ENCODE measurements at places on chromosomes 2 and 18.

DNA sequence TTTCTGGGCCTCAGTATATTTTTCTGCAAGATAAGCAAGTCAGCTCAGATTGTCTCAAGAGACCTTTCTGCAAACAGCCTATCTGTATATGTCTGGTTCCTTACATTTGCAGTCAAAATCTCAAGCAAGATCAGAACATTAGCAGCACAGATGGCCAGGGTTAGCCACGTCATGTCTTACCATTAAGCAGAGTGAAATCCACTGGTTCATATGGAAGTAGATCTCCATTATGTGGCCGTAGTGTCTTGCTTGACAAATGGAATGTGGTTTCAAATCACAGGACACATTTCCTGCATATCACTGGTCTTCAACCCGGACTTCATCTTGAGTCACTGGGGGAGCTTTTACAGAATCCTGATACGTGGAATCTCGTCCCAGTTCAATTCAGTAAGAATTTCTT is 500.2 kb downstream of the FBXO15 start:
- no peak for DNase-seq

DNA sequence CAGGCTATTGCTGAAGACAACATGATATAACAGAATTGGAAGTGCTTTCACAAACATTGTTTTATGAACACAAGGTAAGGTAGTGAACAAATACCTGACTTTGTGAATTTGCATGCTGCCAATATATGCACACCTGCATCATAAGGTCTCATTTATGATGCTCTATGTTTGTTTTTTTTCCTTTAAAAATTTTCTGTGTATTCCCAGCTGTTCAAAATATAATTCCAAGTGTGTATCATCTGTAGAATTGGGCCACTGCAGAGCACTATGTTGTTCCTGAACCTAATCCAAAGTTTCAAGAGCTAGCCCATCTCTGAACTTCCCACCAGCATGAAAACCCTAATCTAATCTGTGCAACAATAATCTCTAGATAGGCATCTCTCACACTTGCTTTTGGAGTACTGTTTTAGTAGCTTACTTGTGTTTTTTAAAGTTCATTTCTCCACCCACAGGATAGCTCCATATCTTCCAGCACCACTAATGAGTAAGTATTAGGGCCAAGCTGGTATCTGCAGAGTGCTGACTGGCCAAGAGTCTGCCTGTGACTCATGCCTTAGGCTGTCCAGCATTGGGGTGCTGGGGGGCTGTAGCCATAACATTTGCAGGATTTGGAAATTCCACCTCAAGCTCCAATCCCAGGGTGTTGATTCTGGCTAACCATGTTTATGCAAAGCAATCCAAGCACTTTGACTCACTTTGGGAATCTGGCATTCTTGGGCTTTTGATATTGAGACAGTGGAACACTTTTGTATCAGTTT is 208.2 kb upstream of the REV1 start:
- no peak for DNase-seq

DNA sequence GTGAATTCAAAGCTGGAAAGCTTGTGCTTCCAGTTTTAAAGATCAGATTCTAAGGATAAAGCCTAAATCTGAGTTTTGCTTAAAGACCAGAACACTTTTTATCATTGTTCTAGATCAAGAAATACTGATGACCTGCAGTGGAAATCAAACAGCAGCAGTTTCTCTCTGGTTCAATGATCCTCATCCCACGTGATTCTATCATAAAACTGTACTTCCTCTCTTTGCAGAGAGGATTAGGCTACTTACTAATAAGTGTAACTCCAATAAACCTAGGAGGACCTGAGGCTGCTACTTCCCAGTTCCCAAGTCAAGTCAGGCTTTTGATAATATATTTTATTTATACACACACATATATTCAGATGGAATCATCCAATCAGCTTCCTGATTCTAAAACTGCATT is 81.9 kb downstream of the TCF4 start:
- no peak for DNase-seq

GRCh38 chr2:173258701-173259100 is 96.0 kb upstream of the CDCA7 start:
- DNase-seq: no peak

GRCh38 chr2:37683241-37683640 is 11.8 kb upstream of the CDC42EP3 start:
- no peak for DNase-seq

DNA sequence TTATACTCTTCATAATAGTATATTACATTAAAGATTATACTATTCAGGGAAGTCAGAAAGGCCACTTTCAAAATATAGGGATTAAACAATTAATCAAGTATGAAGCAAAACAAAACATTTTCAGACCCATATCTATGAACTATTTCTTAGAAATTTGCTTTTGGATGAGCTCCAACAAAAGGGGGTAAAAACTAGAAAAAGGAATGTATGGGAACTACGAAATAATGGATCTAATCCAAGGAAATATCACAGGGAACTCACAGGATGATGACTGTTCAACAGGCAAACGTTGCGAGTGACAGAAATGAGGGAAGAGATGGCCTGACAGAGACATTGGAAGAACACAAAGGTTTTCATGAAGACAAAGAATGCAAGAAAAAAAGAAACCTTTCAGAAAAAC is 27.9 kb downstream of the G6PC2 start:
- DNase-seq: no peak

DNA sequence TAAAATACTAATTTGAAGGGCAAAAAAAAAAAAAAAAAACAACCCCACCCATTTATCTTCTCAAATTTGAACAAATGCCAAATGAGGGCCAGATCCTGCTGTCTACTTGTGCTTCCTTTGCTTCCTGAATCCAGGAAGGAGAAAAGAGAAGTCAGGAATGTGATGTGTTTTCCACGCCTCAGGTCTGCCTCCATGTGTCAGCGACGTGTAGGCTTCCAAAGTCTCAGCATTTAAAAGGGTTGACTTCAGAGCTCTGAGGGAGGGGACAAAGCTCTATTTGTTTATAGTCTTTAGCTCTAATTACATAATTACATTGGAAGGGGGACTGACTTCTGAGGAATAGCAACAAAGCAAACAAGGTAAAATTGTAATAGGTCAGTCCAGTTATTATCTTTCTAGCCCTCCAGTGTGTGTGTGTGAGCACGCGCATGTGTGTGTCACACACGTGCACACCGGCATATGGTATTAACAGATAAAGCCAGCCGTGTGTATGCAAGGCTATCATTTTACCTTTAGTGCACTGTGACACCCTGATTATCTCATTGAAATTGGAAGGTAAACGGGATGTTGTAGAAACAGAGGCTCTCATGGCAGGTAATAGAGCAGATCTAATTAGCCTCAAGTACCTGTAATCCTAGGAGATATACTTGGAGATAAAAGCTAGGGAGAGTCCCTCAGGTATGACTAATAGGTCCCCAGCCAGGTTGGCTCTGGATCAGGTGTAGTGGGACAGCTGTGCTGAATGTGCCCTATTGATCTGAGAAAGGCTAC is 911.4 kb upstream of the ZEB2 start:
- DNase-seq: peak; percentile 71

DNA sequence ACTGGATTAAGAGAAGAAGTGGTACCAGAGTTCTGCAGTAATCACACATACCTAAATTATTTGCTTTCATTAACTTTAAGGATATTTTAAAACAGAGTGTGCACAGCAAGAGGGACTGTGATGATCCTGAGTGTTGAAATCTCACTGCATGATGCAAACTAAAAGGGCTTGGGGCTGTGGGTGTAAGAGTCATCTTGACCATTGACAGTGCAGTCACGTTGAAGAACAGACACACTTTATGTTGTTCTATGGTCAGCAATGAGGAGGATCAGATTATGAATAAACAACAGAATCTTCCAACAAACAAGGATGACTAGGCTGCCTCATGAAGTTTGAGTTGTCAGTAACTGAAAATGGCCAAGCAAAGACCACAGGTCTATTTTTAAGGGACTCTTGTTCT is 87.2 kb upstream of the GALNT5 start:
- DNase-seq: no peak

GRCh38 chr2:219073413-219074129 is 12.8 kb upstream of the IHH start:
- DNase-seq: peak; percentile 98

GRCh38 chr2:107525406-107525805 is 301.3 kb upstream of the RGPD4 start:
- DNase-seq: no peak

DNA sequence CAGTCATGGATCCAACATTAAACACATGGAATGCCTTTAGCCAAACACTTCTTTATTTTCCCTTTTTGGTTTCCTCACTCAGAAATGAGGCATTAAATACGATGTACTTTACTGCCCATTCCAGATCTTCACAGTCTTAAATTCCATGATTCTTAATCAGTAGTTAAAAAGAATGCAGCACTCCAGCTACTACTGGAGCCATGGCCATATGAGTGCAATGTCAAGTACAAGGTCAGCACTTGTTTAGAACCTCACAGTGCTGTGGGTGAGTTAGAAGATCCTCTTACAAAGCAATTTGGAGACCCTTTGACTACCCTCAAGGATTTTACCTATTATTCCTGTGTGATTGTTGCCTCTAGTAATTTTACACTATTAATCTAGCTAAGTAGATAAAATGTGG is 550.3 kb upstream of the LRRTM1 start:
- DNase-seq: no peak

- no peak for DNase-seq
Observed at GRCh38 chr2:205148755-205149154, 533.5 kb upstream of the NRP2 start.

Data from GM23338 (cell line).